ENCODE measurements at places on chromosomes 11 and 22. TPM values are rescaled to one million over a fixed set of nuclear protein-coding genes. Genes with fewer than 3 reads are reported as not detected.

The SLCO2B1 gene
- total RNA-seq = 22.7 TPM

The APBB1 gene
- 75.5 TPM for total RNA-seq

The OR8G5 gene
- not detected for total RNA-seq

The WNT7B gene
- total RNA-seq = not detected

The CYB5R3 gene
- 298 TPM for total RNA-seq

The HTR3A gene
- not detected for total RNA-seq

The GVQW3 gene
- 1.8 TPM for total RNA-seq

DNA sequence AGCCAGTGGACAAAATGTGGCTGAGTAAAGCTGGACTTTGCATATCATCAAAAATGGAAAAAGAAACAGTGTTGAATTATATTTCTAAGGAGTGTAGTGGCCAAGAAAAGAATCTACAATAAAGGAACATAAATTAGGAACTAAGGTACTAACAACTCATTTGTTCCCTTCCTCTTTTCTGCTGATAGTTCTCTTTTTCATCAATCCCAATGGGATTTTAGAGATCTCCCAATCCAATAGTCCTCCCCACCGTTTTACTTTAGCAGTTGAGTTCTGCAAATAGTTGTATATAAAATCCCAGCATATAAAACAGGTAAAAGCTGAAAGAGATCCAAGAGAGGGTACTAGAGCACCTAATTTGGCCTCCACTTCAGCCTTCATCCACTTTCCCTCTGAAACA, 2.0 kb downstream of the PRCP start:
- DNase-seq = no peak

DNA sequence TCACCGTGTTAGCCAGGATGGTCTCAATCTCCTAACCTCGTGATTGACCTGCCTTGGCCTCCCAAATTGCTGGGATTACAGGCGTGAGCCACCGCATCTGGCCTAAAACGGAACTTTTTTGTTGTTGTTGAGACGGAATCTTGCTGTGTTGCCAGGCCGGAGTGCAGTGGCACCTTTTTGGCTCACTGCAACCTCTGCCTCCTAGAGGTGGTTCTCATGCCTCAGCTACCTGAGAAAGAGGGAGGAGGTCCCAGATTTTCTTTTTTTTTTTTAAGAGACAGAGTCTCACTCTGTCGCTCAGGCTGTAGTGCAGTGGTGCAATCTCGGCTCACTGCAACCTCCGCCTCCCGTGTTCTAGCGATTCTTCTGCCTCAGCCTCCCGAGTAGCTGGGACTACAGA, 7.9 kb upstream of the MCHR1 start:
- DNase-seq = no peak

DNA sequence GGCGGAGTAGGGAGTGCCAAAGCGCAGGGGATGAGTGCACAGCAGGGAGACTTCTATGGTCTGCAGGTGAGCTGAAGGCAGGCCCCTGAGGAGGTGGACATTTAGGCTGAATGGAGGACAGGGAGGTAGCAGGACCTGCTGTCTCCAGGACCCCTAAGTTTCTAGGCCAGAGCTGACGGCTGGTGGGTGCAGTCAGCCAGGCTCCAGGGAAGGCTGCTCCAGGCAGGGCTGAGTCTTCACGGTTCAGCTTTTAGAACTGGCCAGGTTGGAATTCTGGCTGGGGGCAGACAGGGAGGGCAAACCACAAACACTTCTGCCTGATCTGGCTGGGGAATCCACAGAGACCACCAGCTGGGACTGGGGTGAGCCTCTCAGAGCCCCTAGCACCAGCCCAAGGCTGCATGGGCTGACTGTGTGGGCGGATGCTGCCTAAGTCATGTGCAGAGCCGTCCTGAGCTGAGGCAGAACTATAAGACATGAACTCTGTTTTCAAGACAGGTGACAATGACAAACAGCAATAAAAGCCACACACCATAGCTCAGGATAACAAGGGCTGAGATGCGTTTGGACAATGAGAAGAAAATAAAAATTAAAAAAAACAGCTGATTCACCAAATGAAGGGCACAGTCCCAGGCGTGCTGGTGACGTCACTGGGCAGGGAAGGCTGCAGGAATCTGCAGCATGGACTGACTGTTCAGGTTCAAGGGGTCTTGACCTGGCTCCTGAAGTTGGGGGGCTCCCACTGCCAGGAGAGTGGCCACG, 10.4 kb upstream of the MALAT1 start:
- DNase-seq = no peak

DNA sequence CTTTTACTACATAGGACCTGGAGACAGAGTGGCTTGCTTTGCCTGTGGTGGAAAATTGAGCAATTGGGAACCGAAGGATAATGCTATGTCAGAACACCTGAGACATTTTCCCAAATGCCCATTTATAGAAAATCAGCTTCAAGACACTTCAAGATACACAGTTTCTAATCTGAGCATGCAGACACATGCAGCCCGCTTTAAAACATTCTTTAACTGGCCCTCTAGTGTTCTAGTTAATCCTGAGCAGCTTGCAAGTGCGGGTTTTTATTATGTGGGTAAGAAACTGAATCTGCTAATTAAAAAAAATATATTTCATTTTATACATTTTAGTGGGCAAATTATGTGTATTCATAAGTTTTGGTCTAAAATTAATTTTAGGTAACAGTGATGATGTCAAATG, 7.8 kb downstream of the BIRC3 start:
- no peak for DNase-seq

- DNase-seq = no peak
Measured at GRCh38 chr11:79441461-79441875, 638 bp upstream of the TENM4 start.

- DNase-seq = peak; percentile 39
Measured at GRCh38 chr22:29128891-29129807, 56.3 kb downstream of the KREMEN1 start.

GRCh38 chr11:131584785-131585592, 214.6 kb downstream of the NTM start:
- peak; percentile 15 for DNase-seq

DNA sequence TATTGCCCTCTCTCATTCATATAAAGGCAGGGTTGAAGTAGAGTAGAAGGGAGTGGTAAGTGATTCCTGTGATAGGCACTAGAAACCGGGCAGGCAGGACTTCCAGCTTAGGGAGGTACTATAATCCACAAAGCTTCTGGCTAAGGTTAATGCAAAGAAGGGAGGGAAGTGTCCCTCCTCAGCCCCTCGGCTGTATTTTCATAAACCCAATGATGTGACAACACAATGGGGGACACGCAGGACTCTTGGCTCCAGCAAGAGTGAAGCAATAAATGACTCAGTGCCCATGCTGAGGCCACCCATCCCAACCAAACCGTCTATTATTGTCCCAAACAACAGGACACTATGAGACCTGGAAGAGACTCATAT, 90.7 kb downstream of the ETS1 start:
- DNase-seq = no peak

DNA sequence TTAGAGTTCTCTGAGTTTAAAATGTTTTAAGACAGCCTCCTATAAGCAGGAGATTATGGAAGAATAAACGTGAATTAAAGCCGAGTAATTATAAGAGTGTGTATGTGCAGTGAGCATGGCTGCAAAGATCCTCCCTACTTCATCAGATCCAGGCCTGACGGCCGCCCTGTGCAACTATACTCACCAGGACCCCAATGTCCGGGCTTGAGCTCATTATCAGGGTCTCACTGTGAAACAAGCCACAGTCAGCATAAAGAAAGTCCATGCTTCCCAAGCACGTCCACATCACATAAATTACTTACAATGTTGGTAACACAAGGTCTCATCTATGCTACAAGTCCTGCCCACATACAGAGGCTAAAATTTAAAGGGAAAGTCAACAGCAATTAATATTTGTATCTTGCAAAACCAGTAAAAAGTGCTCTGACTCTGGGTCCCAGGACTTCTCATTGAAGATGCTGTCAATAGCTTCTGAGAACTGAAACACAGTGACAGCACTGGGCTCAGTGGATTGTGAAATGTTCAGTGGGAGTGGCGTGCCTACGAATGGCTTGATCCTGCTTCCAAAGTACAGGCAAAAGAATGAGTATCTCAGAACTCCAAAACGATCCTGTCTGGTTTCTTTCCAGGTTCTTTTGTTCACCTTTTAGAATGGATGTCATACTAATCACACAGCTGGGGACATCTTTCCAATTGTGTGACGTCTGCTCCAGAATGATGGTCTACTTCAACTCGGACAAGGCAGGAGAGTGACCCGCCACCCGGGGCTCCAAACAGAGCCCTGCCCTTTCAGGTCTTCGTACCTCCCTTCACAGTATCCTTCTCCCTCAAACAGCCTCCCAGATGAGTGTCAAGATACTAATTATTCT, 72.1 kb upstream of the ARFGAP3 start:
- no peak for DNase-seq

DNA sequence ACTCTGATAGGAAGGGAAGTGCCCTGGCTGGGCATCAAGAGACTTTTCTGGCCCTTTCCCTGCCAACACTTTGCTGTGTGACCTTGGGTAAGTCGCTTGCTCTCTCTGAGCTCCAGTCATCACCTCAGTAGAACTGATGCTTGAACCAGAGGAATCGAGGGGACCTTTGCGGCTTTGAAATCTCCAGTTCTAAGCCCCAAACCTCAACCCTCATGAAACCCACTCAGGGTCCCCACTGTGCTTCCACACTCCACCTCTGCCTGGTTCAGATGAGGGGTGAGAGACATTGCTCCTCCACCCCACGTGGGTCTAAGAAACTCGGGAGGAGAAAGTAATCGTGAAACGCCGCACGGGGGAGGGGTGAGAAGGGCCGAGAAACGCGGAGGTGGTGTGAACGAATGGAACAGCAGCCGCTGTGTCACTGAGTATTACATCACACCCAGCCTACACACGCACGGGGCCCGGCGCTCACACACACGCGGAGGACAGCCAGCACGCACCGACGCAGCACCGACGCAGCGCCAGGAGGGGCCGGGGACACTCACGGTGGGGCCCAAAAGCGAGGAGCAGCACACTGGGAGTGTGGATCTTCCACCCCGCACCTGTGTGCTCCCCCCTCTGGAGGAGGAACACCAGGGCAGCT, 4.3 kb downstream of the RTN4RL2 start:
- no peak for DNase-seq

DNA sequence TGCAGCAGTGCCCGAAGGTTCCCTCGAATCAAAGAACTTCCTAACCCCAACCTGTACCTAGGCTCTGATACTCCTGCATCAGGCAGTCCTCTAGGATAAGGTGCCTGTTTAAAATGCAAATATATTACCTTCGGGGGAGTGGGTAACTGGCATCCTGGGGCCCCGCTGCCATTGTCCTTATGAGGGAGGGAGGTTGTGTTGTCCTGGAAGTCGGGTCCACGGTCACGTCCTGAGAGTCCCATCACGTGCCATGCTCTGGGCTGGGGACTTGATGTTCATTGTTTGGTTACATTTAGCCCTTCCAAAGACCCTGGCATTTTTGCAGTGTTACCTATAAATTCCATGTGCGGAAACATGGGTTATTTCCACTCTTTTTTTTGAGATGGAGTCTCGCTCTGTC, 67.6 kb downstream of the PARVB start:
- DNase-seq = no peak
